ENCODE measurements at places on chromosomes 4 and X.

DNA sequence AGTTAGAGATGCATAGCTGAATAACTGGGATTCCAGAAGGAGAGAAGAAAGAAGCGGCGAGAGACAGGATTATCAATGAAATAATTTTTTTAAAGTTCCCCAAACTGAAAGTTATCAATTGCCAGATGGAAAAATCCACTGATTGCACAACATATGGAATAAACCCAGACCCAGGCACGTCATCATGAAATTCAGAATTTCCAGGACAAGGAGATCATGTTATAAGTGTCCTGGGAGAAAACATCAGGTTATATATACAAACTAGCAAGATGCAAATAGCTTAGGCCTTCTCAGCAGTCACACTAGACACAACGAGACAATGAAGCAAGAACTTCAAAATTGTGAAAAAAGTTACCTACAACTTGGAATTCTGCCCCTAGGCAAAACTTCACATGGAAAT lies 200.0 kb downstream of the PALLD start:
- no peak for DNase-seq

DNA sequence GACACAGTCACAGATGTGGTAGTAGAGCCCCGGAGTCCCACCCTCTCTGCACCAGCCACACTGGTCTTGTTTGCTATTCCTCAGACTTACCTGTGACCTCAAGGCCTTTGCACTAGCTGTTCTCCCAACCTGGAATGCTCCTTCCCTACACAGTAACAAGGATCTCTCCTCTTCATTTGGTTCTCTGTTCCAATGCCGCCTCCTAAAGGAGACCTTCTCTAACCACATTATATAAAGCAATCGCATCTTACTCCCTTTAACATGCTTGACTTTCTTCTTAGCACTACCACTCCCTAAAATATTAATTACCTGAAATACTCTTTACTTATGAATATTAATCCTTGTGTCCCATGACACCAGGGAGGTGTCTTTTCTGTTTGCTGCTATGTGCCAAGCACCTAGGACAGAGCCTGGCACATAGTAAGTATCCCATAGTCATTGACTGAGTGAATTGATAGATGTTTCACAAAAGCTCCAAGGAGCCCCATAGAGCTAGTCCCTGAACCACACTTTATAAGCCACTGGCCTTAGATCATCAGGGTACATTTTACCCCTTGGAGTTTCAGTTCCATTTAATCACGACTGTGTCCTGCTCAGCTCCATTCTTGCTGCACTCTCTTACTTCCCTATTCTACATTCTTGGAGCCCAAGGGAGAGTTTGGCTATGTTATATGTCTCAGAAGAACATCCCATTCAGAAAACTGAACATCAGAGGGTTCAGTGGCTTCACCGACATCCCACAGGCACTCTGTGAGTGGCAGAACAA lies 312.7 kb downstream of the RAB28 start:
- DNase-seq = no peak

- DNase-seq = no peak
These were observed 182.1 kb downstream of the EVC2 start for GRCh38 chr4:5526080-5526846.

DNA sequence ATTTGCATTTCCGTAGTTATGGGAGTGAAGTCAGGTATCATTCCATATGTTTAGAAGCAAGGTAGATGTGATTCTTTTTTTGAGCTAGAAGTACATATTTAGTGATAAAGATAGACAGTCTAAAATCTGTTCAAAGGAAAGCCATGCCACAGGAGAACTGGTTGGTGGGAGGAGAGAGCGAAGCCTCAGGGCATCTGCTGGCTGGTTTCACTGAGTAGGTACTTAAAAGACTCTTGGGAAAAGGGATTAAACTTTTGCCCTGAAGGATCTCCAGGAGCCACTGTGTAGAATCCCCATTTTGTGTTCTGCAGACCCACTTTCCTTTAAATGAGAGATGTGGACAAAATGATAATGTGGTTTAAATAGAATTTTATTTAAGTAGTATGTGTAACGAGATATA lies 89.6 kb downstream of the SHROOM2 start:
- DNase-seq = peak; percentile 75

GRCh38 chr4:37981844-37982720 lies 21.9 kb downstream of the PTTG2 start:
- DNase-seq = no peak

DNA sequence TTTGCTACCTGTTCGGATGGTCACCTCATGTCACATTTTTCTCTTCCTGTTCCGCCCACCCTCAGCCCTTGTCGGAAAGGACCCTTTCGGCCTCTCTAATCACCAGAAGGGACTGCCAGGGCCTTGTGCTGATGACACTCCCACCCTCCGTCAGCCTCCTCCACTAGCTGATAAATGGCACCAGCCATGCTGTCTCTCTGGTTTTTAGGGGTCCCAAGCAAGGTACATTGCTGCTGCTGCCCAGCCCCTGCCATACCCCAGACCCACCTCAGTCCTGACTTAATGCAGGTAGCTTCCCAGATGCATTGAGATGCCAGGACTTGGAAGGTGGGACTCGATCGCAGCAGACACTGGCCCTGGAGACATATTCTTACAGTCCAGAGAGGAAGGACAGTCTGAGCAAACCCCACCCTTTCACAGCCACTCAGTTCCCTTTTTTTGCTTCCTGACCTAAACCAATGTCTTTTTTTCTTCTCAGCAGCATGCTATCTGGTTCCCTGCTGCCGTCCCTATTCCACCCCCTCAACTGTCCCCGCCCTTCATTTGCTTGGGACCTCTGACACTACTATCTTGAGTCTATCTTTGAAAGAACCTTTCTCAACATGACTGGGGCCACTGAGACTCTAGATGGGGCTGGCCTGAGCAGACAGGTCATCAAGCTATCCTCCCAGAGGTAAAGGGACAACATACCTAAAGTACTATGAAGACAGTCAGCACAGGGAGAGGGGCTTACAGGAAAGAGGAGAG lies at the start of gene BTK:
Gene BTK, minus strand, starts transcription at position 397 of the 747 bp plus-strand sequence. CDS start 10,907 bp downstream, outside the sequence.
- no peak for DNase-seq

GRCh38 chr4:37138019-37138653 lies 106.4 kb upstream of the NWD2 start:
- DNase-seq = no peak

DNA sequence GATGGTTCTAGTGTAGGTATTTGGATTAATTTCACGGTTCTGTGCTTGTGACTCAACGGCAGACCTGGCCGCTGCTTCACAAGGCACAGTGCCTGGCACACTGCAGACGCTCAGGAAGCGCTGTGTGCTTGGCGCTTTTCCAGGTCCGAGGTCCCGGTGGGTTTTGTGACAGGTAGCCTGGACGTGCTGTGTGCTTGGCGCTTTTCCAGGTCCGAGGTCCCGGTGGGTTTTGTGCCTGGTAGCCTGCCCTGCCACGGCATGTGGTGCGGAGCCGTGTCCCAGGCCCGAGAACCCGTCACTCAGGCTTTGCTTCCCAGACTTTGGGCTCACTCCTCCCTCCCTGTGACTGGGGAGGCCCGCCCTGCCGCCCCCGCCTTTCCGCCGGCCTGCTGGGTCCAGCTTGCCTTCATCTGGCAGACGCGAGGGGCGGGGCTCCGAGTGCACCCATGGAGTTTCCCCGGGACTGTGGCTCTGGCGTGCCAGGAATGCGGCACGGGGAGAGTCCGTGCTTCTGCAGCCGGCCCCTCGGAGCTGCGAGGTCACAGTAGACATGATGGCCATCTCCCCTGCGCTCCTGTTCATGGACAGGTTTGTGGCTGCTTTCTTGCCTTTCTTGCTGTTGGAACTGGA lies 44.2 kb downstream of the TBC1D14 start:
- DNase-seq = no peak

DNA sequence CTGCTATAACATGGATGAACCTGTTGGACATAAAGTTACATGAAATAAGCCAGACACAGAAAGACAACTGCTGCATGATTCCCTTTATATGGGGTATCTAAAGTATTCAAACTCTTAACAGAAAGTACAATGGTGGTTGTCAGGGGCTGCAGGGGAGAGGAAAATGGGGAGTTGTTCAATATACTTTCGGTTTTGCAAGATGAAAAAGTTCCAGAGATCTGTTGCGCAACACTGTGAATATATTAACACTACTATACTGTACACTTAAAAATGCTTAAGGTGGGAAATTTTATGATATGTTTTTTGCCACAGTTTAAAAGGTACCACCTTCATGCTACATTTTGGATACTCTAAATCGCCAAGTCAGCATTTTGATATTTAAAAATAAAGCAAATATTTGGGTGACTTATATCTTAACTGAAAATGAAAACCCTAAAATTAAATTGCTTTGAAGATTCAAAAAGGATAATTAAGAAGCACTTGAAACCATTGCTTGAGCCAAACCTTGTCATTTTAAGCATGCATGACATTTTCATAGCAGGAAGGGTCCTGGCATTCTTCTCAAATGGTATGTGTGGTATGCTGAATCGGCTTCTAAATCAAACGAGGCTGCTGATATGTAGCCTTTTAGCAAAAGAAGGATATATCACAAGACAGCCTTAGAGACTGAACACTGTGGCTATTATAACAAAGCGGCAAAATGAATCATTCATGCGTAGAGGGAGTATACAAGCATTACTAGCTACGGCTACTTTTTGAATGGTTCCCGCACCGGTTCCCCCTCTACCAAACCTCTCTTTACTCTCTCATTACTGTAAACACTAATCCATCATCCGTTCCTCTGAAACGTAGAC lies 607.1 kb upstream of the DIPK2B start:
- DNase-seq = peak; percentile 28

DNA sequence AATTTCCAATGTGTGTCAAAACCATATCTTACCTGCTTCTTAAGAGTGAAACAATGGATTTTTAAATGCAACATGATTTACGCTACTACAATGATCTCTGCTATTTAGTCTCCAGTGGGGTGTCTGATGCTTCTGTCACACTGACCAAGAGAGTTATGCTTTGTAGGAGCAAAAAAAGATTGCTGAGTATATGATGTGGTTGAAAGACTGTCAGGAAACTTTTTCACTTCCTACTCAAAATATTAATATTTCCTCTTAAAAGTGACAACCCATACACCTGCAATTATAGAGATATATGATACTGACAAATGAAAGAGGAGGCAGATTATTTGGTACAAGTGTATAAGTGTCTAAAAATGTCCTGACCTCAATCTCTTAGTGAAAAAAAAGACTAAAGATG lies 105.2 kb upstream of the BMP3 start:
- no peak for DNase-seq
